ENCODE measurements at places on chromosomes 13 and 19.

GRCh38 chr13:25168790-25169189 lies 3.3 kb downstream of the AMER2 start:
- no peak for DNase-seq

DNA sequence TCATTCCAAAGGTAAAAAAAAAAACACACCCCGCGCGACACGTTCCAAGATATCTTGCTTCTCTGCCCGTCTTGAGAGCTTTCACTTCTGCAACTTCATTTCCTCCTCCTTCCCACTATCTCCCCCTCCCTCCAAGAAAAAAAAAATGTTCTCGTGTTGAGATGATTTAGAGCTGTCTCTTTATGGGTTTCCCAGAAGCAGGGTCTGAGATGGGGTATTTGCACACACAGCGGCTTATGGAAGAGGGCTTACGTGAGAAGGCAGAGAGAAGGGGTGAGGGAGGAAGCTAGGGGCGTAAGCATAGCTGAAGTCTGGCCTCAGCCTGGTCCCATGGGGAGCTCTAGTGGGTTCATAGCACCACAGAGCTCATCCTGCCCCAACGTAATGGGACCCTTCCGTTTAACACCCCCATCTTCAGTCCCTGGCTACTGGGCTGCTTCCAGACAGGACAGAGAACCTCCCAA lies 31.3 kb upstream of the USE1 start:
- no peak for DNase-seq

GRCh38 chr19:46753420-46754155 lies 7.3 kb upstream of the STRN4 start:
- peak; percentile 62 for DNase-seq

GRCh38 chr13:31747966-31748365 lies 8.6 kb downstream of the RXFP2 start:
- DNase-seq, result no peak

DNA sequence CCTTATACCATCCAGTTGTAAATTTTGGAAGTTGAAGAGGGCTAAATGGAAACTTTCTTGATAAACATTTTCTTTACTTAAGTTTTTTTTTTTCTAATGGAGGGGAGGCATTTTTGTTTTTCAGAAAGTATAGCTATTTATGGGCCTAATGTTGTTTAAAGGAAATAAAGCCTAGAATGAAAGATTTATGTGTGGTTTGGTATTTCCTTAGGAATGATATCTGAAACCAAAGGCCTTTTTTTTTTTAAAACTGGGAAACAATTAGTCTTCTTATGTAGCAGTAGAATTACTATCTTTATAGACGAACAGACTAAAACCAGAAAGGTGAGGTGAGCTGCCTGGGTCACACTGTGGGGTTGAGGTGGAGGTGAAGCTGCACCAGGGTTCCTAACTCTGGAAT lies 80.1 kb downstream of the ESD start:
- no peak for DNase-seq

DNA sequence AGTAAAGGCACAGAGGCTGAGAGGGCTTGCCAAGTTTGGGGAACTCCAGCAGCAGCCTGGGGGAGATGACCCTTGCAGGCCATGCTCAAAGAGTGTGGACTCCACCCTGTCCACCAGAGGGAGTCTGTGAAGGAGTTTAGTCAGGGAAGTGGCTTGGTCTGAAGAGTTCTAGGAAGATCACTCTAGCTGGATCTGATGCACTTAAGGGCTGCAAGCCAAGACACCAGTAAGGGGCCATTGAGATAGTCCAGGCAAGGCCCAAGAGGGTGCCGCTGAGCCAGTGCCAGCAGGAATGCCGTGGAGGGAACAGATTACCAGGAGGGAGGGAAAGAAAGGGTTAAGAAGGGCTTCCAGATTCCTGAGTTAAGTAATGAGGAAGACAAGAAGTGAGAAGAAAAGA lies 68.7 kb downstream of the ZAR1L start:
- peak; percentile 38 for DNase-seq

GRCh38 chr13:73110814-73111213 lies 52.0 kb downstream of the KLF5 start:
- DNase-seq, result no peak

DNA sequence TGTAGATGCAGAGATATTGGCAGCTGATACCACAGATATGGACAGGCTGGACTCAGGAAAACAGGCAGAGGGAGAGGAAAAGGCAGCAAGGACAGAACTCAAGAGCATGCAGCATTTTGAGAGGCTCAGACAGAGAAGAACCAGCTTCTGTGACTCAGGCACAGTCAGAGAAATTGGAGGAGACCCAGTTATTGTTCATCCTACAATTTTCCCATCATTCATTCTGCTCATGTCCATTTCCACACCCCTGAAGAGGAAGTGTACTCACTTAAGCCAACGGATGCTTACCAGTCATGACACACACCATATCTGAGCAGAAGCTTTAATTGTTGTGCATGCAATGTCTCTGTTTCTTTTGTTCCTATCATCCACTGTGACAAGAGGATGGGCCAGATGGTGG lies 359.8 kb upstream of the HTR2A start:
- no peak for DNase-seq

GRCh38 chr13:26486550-26486949 lies 70.9 kb upstream of the WASF3 start:
- no peak for DNase-seq

DNA sequence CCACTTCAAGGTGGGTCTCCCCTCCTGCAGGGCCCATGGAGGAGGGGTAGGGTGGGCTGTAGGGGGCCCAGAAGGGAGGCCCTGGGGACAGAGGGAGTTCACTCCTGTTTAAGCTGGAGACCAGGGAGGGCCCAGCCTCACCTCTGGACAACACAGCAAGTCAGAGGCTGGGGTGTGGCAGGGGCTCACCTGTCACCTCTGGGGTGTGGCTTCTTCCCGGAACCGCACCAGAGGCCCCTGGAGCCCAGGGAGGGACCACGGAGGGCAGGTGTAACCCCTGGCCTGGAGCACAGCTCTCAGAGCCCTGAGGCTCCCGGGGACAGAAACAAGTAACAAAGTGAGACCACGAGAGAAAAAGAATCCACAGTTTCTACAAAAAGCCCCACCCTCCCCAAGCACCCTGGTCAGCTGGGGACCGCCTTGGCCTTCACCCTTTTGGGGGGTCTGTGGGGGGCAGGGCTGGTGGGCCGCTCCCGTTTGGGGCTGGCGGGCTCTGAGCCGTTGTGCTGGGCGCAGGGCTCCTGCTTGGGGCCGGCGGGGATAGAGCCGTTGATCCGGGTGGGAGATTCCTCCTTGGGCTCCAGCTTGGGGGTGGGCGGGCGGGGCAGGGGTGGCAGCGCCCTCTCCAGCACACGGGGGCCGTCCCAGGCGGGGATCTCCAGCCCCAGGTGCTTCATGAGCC lies 8.0 kb downstream of the SIRT6 start:
- DNase-seq, result no peak

DNA sequence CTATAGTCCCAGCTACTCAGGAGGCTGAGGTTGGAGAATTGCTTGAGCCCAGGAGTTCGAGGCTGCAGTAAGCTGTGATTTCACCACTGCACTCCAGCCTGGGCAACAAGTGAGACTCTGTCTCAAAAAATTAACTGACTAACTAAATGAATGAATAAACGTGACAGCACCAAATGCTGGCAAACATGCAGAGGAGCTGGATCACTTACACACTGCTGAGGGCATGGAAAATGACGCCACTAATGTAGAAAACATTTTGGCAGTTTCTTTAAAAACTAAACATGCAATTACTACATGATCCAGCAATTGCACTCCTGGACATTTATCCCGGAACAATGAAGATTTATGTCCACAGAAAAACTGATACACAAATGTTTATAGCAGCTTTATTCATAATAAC lies 31.3 kb upstream of the GTF3A start:
- DNase-seq, result no peak

DNA sequence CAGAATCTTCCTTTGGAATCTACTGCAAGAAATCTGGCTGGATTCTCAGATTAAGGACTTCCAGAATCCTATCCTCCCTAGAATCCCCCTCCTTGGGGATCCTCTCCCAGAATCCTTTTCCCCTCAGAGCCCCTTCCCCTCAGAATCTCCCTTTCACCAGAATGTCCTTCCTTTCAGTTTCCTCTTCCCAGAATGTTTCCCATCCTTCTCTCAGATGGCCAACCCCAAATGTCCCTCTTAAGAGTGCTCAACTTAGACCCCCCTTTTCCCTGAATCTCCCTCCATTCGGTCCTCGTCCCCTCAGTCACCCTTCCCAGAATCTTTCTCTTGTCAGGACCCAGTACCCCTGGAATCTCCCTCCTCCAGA lies 584 bp upstream of the RPS16 start:
- no peak for DNase-seq

DNA sequence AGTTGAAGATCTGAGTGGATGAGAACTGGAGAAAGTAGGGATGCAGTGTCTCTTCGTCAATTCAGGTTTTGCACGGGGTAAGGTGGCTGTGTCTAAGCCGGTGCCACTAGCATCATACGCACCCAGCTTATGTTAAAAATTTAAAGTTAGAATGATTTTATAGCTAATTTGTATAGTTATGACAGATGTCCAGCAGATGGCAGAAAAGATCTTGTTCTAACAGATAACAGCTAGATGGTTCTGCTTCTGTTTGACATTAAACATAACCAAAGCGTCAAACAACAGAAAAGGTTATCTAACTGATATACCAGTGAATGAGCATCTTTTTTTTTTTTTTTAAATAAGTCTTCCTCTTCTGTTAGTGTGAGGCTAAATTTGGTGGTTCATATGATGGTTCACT lies 18.8 kb upstream of the EDDM13 start:
- peak; percentile 19 for DNase-seq

DNA sequence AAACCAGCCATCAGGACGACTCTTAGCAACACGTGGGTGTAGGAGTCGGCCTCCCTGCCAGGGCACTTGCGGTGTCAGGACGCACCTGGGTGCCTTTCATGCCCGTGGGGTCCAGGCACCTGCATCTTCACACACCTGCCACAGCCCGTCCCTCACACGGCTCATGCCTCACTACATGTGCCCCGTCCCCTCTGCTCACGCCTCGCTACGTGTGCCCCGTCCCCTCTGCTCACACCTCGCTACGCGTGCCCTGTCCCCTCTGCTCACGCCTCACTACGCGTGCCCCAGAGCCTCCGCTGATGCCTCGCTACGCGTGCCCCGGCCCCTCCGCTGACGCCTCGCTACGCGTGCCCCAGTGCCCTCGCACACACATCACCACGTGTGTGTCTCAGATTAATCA lies 58.0 kb upstream of the F7 start:
- DNase-seq, result no peak

DNA sequence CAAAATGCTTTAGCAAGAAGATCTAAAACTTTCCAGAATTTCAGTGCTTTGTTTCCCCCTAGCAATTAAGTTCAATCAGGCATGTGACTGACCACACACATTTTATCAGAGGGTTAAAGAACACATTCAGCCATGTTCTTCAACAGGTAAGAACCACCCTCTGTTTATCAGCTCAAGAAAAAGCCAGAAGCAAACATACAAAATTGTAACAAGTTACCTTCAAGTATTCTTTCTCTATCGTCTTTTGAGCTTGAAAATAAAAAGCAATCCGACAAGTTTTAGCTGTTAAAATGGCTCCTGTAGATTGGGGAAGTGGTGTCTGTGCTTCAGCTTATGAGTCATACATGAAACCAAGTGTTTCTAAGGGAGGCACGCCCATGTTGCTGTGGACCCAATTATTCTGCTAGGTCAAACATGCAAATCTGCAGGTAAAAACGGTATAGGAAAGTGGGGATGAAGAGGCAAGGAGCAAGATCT lies at the start of gene ELF1:
ELF1 (minus strand) TSS at position 306 of the 477 bp plus-strand sequence. CDS start 37,262 bp downstream, outside the sequence.
- peak; percentile 77 for DNase-seq

GRCh38 chr13:110662091-110662490 lies 43.8 kb downstream of the CARS2 start:
- no peak for DNase-seq

DNA sequence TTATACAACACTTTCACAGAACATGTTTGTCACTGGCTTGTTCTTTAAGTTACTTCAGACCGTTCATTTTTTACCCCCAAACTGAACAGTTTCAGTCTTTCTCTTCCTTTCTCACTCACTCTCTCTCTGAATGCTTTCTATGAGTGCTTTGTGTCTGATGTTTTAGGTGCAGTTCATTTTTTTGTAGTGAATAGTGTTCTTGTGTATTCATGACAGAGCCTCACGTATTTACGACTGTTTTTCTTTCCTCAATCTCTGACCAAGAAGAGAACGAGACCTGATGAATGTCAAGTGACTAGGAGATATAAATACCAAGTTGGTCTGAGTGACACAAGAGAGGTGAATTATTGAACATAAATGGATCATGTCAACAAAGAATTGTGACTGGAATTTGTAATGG lies 1525.0 kb upstream of the MIR17HG start:
- no peak for DNase-seq

GRCh38 chr13:46521921-46522747 lies 30.8 kb upstream of the LRCH1 start:
- no peak for DNase-seq

DNA sequence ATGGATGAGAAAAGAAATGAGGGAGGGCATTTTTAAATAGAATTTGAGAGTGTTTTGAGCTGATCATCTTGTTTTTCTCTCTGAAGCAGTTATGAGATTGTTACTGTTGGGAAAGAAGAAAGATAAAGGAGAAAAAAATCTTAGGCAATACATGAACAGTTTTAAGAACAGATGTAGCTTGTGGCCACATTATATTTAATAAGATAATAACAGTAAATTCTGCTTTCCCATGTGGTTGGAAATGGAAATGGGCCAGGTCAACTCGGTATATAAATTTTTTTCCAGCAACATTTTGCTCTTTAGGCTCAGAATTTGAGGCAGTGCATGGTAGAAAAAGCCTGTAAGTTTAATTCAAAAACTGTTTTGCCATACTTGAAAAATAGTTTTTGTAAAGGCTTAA lies 118.7 kb downstream of the POSTN start:
- DNase-seq, result no peak

- DNase-seq, result no peak
Observed at GRCh38 chr13:33199289-33199850, 86.2 kb downstream of the STARD13 start.

DNA sequence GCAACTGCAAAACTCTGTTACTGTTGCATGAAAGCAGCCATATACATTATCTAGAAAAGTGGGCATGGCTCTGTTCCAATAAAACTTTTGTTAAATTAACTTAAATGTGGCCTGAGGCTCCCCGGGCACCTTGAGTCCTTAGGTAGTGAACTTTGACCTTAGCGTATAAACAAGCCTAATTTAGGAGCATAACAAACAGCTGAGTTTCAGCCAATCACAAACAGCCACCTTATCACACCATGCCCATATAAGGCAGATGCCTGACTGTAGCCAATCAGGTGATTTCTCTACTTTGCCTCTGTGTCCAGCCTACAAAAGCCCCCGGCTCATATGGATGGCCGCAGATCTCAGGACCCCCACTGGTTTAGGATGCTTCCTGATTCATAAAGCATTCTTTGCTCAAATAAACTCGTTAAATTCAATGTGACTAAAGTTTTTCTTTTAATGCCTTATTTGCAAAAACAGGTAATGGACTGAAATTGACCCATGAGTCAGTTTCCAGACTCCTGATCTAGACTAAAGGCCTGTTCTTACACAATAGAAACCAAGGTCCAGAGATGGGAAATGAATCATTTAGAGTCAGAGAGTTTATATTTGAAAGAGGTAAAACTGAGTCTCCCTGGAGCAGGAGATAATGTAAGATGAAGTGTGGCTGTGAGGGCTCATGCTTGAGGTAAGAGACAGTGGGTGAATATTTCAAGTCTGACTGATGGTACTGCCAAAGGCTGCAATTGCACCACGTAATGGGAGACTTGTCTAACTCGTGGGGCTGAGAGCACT lies 130.2 kb downstream of the FGF9 start:
- DNase-seq, result no peak

Measured in prostate gland (tissue), 2 donors.